ENCODE measurements at places on chromosomes 5 and 9.

DNA sequence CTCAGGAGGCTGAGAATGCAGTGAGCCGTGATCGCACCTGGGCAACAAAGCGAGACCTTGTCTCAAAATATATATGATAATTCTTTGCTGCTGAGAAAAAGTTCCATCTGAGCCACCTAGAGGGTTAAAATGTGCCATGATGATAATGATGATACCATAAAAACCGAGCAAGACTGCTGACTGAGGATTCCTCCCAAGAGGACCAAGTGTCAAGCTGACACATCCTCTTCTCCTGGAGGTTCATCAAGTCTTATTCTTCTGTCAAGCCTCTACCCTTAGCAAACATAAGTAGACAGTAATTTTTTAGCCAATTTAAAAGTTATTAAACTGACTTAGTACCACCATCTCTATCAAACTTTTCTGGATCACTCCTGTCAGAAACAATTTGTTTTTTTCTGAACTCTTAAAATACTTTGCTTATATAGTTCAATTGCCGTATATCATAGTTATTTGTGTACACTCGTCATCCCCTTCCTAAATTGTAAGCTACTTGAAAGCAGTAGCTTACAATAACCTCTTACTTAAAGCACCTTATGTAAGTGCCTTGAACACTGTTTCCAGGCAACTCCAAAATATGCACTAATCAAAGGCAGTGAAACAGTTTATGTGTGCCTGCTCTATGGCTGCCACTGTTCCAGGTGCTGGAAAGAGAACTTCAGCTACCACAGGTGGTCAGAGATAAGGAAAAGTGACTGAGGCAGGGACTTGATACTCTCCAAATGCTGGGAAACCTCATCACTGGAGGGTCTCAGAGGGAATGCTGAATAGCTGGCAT is 57.4 kb downstream of the SCAI start:
- no peak for DNase-seq

DNA sequence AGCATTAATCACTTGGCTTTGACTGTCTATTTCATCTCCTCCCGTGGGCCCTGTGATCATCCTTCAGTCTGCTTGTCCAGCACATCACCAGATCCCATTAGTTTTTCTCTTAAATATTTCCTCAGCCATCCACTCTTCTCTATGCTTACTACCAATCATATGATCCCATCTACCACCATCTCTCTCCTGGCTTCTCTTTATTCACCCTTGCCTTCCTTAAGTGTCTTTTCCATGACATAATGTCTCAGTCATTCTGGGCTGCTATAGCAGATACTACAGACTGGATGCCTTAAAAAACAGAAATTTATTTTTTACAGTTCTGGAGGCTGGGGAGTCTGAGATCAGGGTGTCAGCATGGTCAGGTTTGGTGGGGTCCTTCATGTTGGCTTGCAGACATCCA is 208.4 kb upstream of the PPP1R2B start:
- no peak for DNase-seq

DNA sequence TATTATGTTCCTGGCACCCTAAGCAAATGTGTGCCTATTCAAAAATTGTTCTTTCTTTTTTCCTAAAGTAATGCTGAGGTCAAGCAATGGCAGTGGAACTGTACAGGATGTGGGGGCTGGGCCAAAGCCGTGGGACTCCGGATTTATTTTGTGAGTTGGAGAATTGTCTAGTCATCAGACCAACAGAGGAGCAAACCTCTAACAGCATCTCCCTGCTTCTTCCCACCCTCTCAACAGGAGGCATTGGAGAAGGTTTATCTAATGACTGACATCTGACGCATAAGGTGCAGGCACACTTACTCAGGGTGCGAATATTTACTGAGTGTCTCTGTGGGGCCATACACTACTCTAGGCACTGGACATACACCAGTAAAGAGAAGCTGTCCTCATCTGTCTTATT is 38.6 kb downstream of the MARCHF11 start:
- DNase-seq: no peak

DNA sequence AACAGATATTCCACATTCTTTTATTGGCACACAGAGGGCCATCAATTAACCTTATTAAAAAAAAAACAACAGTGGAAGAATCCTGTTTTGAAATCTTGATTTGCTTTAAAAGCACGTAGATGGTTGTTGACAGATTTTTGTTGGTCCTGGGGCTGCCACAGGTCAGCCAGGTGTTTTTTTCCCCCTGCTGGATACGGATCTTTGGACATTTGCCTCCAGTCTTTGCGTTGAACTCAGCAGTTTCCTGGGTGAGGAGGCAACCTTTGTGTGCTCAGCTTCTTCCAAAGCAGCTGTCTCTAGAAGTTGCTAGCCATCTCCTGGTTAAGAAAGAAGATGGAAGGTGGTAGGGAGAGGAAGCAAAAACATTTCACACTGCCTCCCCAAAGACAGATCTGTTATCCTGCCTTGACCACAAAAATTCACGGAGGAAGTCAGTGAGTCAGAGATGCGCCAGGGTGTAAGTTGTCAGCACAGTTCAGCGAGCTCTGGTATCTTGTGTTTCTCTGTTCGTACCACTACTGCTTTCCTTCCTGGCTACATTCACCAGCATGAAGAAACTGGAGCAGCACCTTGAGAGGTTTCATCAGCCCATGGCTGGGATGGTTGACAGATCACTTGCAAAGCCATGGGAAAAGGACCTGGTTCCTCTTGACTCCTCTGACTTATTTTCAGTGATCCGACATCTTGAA is 207.3 kb downstream of the ARHGAP26 start:
- DNase-seq: no peak

- DNase-seq: no peak
These were observed 152.1 kb upstream of the SLC24A2 start for GRCh38 chr9:19940811-19941535.

GRCh38 chr5:141363952-141364660 is at the start of gene PCDHGA5:
TSS of gene PCDHGA5 (plus strand) at chr5:141364162. CDS start at chr5:141364331, 169 bp downstream.
- no peak for DNase-seq

Measured in esophagus squamous epithelium (tissue), 5 donors.